ENCODE measurements at places on chromosomes 2 and 18.
A peak's percentile ranks its signal among the peaks of the same experiment; 100 is the strongest.

DNA sequence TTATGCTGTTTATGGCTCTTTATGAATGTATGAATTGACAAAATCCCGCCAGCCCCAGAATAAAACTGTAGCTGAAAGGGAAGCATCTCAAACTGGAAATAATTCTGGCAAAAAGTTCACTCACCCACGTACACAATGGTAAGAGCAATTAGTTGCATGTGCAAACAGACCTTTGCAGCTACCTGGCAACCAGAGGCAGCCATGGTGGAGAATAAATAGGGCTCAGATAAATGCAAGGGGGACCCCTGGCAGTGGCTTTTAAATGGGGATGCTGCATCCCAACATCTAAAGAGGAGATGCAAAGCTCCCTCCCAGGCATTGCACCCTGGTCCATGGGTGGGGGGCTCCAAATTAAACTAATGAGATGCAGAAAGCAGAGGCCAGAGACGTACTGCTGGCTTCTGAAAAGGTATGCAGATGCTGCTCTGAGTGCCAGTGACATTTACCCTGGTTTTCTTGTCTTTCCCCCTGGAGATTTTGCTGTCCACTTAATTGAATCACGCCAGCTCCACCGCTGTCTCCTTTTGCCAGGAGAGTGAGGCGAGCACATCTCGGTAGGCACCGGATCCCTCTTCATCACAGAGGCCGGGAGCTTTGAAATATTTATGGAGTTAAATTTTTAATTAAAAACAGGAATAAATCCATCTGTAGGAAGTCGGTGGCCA, 126.6 kb upstream of the NRP2 start:
- no peak for DNase-seq

DNA sequence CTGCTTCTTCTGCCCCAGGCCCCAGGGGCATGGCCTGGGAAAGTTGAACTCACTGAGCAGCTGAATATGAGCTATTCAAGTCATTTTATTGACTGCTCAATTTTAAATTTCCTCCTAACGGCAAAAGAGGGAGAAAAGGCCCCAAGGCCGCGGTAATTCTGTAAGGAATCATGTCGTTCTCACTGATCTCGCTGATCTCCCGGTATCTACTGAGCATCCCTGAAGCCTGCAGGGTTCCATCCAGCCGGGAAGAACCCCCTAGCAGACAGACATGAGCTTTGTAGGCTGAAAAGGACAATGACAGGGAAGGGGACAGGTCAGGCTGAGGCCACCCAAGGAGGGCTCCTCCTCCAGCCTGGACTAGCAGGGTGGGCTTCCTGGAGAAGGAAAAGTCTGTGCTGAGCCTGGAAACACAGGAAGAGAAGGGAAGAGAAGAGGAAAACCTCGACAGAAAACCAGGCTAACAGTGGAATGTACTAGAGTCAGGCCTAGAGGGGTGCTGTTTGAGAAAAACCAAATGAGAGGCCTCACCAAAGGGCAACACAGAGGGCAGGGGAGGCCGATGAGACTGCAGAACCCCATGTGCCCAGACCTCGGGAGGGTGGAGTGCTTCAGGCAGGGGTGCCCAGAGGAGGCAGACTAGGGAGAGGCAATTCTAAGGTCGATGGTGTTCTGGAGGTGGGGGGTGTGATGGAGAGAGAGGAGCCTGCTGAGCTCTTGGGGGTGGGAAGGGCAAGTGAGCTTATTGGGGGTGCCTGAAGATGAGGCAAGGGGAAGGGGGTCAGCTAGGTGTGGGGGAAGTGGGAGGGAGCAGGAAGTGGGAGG, 2.9 kb upstream of the NPPC start:
- no peak for DNase-seq

GRCh38 chr2:33605056-33605455, 6.0 kb upstream of the FAM98A start:
- no peak for DNase-seq

GRCh38 chr18:74945774-74946545, 263.0 kb downstream of the PTGR3 start:
- DNase-seq: no peak

DNA sequence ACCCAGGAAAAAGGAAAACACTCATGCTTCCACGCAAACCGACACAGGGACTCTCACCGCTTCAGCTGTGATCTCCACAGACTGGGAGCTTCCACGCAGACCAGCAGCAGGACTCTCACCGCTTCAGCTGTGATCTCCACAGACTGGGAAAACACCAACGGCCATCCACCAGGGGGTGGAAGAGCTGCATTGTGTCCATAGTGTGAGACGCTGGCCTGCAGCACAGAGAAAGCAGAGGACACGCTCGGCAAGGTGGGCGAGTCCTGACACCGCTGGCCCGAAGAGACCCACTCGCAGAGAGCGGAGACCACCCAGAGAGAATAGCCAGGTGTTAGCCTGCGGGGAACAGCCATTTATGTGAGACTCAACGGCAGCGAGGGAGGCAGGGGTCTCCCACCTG, 42.5 kb upstream of the NFATC1 start:
- no peak for DNase-seq

DNA sequence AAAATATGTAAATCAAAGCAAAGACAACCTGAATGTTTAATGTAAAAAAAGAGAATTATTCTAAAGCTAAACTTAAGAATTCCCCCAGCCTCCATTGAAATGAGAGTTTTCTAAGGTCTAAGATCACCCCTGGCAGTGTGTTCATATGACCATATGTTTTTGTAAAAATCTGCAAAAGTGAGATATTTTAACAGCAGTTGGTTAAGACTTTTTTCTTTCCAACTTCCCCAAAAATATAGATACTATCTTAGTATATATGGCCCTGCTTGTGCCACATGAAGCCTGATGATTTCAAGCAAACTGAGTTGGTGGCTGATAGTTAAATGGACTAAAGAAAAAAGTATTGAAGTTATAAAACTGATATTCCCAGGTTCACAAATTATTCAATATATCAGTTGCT, 35.4 kb downstream of the ZNF804A start:
- no peak for DNase-seq

- peak; percentile 38 for DNase-seq
Observed at GRCh38 chr2:121076885-121077549, 208.0 kb downstream of the TFCP2L1 start.

DNA sequence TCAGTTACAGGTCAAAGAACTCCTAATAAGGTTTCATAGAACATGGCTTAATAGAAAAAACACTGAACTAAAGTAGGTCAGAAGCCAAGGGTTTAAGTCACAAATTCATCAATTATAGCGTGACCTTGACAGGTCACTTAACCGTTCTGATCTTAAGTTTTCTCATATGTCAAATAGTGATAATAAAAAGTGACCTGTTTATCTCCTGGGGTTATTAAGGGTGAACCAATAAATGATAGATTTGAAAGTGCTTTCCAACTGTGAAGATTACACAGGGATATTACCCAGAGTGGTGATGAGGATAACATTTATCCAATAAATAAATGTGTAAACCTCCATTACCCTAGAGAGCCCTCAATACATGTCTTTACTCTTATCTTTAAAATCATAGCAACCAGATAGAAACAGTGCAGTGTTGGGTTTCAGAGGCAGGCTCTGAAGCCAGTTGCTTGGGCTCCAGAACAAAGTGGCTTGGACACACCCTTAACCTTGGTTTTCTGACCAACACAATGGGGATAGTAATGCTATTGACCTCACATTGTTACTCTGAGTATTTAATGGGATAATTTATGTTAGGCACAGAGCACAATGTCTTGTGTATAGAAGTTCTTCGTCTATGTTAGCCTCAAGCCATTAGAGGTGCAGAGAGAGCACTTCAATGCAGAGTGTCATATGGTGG, 48.6 kb downstream of the KLHL14 start:
- DNase-seq: no peak

DNA sequence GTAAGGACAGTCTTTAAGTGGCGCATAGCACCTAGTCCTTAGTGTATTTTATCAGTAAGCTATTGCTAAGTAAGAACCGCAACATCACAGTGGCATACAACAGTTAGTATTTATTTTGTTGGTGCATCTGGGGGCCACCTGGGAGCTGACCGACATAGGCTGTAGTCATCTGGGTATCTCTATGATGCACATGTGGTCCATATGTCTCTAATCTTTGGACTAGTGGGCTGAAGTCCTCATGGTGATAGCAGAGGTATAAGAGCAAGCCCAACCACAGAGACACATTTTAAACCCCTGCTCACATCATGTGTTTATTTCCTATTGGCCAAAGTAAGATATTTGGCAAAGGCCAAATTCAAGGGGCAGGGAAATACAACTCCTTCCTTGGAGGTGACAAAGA, 2.9 kb downstream of the CAMKMT start:
- no peak for DNase-seq

GRCh38 chr18:35215026-35215425, 25.8 kb upstream of the ZNF397 start:
- no peak for DNase-seq

DNA sequence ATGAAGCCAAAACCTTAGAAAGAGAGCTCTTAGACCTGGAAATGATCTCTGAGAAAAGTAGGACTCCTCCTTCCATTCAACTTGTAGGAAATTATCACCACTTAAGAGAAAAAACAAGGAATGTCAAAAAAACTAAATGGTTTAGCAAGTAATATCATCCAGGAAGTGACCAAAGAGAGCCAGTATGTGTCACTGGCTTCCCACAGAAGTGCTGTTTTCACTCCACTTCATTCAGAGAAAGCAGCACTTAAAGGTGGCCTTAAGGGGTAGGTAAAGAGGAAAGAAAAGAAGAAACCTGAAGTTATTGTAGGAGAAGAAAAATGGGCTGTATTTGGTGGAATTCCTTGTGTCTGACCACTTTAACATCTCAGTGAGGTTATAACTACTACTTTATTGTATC, 414.4 kb upstream of the ETAA1 start:
- DNase-seq: no peak

GRCh38 chr18:55699233-55699765, 111.3 kb upstream of the TCF4 start:
- no peak for DNase-seq

DNA sequence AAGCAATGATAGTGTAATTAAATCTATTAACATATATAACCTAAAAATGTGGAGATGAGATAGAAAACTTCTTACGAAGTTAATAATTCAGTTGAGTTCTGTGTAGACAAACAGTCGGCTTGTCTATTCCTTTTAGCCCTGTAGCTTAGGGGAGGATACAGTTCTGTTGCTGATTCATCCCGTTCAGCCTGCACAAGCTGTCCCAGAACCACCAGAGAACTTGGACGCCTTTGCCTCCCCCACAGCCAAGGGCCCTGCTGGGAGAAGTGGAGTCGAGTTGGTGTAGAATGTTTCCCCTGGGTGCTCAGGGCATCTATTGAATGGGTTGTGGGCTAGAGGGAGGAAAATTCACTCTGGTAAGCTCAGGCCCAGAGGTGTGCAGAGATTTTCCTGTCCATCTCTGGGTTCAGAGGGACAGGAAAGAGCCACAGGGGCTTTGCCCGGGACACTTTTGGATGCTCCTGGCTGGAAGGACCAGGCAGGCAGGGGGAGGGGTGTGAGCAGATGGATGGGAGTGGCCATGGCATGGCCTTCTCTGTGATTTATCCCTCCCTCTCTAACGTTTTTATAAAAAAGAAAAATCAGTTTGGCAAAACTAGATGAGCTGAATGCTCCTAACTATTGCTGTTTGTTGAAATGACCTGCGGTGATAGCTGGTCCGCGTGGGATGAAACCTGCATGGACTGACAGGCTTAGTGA, 42.8 kb upstream of the GALR1 start:
- no peak for DNase-seq

GRCh38 chr2:45273412-45274249, 264.4 kb upstream of the SIX2 start:
- DNase-seq: no peak

GRCh38 chr2:223122781-223123180, 70.8 kb downstream of the KCNE4 start:
- DNase-seq: no peak

DNA sequence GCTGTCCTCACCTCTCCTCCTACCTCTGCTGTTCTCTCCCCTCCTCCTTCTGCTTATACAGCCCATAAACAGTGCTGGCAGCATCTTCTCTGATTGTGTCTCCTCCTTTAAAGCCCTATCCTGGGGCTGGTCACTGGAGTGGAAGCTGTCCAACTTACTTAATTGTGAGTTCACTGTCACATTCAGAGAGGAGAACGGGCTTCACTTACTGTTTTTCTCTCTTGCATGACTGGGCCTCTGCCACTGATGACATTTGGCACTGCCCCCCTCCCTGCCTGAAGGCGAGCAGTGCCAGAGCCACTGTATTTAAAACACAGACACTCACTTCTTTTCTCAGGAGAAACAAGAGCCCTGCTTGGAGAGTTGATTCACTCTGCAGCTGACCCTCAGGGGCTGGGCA, 12.3 kb downstream of the GAD1 start:
- no peak for DNase-seq

Measured in naive thymus-derived CD8-positive, alpha-beta T cell (primary cell).